CD4-positive, alpha-beta T cell treated with Interleukin-6 for 4 hours (primary cell): ENCODE measurements at places on chromosomes 7 and 10.

DNA sequence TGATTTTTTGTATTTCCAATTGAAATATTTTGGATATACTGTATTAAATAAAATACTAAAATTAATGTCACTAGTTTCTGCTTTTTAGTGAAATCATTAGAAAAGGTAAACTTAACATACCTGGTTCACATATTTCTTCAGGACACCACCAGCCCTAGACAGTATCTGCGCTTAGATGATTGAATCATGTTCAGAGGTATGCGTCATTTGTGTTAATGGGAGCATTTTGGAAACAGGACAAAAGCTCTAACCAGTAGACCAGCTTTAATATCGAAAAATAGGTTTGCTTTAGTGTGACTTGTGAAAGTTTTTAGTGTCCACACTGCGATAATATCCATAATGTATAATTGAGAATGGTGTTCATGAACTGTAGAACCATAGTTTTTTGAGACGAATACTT is 47.1 kb downstream of the DNAJB6 start:
- no peak for DNase-seq

DNA sequence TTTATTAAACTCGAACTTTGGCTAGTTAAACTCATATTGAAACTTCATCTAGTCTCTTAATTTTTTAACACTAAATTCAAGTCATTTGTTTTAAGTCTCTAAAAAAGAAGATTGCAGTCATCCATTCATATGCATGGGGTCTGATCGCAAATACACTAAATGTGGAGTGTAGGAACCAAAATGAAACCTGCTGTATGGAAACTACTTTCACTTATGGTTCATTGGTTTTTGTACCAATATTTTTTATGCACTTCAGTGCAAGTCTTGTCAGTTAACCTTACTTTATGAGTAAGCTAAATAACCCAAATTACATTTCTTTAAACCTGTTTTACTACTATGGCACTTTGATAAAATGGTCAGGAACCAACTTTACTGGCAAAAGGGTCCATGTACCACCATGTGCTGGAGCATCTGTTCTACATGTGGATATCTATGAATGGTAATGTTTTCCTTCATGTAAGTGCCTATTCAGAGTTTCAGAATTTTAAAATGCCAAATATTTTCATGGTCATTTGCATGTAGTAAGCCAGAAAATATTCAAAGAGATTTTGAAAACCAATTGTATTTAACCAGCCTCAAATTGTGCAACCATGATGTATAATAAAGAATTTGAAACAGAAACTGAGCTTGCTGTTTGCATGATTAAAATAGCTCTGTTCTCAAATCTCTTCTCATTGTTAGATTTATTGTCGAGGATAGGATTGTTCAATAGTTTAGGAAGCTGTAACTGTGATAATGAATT is 7.6 kb upstream of the SUPV3L1 start:
- no peak for DNase-seq

- DNase-seq: no peak
Observed at GRCh38 chr10:20986049-20986448, 88.9 kb upstream of the NEBL start.

- DNase-seq: no peak
Observed at GRCh38 chr10:111996103-111996502, 187.5 kb downstream of the GPAM start.

DNA sequence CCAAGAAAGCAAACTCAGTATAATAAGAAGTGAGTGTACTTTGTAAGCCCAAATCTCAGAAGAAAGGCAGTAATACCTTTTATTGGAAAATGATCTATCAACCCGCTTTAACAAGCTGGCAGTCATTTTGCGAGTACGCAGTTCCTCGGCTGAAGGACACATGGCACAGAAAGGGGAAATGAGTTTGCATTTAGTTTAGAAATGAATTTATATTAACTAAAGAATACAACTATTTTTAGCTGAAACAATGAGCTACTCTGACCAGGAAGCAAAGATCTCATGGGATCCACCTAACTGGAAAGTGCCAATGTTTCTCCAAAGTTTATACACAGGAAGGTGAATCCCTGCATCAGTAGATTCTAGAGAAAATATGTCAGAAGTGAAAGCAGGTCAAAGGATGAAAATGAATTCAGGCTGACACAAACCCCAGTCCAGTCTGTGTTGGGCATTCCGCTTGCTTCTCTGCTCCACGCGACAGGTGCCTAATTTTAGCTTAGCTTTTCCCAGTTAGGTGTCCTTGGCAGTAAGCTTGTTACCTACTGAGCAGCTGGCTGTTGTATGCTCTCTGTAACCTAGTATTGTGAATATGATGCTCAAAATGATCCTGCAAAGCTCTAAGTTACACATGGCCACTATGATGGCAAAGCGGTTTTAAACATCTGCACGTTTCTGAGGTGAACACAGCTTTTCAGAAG is 112.8 kb downstream of the LARP4B start:
- no peak for DNase-seq

DNA sequence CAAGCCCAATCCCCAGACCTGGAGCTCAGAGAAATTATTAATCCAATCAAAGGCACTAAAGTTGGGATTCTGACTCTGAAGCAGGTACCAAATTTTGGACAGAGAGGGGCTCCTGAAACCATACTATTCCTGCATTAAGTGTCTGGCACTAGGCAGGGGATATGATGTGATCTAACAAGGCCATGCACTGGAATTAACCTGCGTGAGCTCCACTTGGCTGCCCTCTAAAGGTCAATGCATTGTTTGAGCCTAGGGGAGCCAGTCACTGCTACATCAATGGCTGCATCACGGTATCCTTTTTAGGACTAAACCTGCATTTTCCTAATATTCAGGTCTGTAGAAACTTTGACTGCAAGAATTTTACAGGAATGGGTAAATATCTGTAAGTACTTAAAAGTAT is 42.1 kb downstream of the ST8SIA6 start:
- no peak for DNase-seq

- no peak for DNase-seq
Observed at GRCh38 chr7:83648464-83649241, at the start of gene SEMA3E. Gene SEMA3E, minus strand, starts transcription at chr7:83649139.

DNA sequence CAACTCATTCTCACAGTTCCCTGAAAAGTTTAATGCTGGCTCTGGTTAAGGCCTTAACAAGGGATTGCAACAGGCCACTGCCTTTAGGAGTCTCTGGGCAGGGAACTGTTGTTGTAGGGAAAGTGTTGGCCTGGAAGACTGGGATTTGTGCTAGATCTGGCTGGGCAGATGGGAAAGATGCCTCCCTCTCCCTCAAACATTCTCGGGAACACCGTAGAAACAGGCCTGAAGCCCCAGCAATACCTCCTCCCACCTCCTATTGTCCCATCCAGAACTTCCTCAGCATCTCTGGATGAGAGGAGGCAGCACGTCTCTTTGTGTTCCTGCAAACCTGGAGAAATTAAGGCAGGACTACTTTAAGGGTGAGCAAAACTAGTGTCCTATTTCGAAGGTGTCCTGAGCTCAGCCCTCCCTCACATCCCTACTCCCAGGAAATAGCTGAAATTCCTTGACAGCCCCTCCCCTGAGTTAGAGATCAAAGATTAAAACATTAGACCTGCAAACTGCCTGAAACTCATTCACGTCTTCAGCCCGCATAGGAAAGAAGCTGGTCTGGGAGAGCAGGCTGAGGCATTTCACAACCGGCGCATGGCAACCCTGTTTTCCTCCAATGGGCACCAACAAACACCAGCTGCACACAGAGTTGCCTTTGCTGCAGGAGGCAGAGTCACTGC is 10.9 kb upstream of the MAP3K8 start:
- no peak for DNase-seq

DNA sequence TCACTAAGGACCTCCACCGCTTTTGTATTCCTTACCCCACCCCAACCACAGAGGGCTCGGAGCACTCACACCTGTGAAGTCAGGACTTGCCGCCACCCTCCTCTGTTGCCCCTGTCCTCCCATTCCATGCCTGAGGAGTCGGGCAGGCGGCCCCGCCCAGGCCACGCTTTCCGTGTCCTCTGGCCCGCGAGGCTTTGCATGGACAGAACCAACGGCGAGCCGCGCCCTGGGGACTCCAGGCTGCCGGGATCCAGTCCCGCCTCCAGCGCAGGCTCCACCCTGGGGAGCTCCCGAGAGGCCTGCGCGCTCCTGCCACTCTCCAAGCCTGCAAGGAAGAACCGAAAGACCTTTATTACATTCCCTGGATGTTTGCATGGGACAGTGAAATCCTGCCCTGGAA is 366.4 kb upstream of the POM121L12 start:
- DNase-seq: no peak

GRCh38 chr10:34081347-34081743 is 733.8 kb downstream of the PARD3 start:
- no peak for DNase-seq

DNA sequence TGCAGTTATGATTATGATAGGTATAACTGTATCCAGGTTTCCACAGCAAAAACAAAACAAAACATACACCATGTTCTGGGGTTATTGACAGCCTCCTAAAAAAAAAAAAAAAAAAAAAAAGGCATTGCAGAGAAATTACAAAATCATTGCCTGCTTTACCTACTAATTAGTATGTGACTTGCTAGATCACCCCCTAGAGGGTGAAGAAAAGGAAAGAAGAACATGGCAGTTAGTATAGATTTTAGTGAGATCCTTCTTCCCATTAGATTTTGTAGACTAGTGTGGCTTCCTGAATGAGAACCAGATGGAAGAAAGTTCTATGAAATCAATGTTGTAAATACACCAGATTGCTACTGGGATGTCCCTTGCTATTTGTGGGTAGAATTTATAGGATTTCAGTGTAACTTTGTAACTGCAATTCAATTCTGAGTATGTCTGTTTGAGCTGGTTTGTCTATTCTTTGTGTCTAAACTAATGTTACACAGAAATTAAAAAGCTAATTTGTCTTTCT is 24.0 kb upstream of the AGBL3 start:
- DNase-seq: no peak

GRCh38 chr10:43061760-43062159 is 15.1 kb upstream of the RET start:
- DNase-seq: no peak

DNA sequence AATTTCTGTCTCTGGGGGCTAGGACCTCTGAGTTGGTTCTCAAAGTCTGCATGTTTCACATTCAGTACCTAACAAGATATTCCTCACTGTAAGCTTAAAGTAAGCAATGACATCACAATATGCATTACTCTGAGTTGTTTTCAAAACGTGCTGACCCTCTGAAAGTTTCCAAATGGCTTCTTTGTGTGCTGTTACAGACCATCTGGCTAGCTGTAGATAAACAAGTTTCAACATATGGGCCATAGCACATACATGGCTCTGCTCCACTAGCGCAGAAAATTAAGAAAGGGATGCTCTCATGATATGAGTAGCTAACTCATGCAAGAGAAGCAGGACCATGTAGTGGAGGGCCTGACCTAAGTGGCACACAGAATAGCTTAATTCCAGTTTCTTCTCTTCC is 119.0 kb downstream of the HTR7 start:
- DNase-seq: no peak

GRCh38 chr10:99487125-99487807 is 45.5 kb upstream of the NKX2-3 start:
- DNase-seq: no peak

- no peak for DNase-seq
Observed at GRCh38 chr7:593324-594115, 73.9 kb upstream of the PDGFA start.

GRCh38 chr7:157840914-157841772 is 504.3 kb downstream of the DNAJB6 start:
- no peak for DNase-seq

GRCh38 chr7:94244760-94245159 is 149.9 kb upstream of the COL1A2 start:
- no peak for DNase-seq

GRCh38 chr7:33351709-33352108 is 222.3 kb downstream of the BBS9 start:
- no peak for DNase-seq

GRCh38 chr10:103287992-103288391 is 11.1 kb downstream of the INA start:
- no peak for DNase-seq

DNA sequence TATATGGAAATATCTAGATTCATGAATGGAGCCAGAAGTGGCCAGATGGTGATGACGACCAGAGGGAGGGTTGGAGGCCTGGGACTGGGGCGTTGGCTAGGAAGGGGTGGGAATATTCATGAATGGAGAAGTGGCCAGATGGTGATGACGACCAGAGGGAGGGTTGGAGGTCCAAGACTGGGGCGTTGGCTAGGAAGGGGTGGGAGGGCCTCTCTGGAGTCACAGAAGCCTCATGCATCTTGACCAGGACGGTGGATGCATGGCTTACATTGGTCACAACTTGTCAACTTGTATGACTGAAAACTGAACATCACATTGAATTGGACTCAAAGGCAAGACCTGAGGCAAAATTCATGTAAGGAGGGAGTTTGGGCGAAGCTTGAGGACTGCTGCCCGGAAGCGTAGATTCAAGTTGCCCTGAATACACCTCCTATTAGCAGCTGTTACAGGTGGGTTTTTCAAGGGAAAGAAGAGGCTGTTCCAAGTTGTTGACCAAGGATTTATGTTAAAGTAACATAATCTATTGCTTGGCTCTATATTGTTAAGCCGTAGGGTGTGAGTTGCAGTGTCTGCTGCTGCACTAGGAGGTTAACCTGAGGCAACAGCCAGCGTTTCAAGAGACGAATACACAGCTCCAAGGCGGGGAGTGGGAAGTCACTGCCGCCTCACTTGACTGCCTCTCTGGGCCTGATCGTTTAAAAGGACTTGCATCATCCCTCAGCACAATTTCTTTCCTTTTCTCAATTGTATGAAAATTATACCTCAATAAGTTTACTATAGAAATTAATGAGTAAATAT is 55.1 kb upstream of the FAM20C start:
- DNase-seq: no peak

DNA sequence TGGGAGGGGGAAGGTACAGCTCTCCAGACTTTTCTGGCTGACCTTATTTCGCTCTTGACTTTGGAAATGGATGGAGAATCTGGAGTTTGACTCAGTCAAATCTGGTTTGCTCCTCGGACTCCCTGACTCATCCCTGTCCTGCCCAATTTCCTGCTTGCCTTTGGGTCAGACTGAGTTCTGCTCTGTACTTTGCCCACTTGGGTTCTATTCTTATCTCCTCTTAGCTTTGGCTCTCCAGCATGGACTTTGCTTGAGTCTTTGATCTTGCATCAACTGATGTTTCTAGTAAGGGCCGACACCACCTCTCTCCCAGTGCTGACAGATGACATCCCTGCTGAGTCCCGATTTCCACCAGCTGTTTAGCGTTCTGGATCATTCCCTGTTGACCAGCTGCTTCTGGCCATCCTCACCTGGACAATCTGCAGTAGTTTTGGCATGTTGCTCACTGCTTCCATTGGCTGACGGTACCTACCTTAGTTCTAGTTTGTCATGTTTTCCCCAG is 335.3 kb downstream of the SUGCT start:
- DNase-seq: no peak

- DNase-seq: no peak
Observed at GRCh38 chr10:123303581-123304337, 149.6 kb downstream of the BUB3 start.

DNA sequence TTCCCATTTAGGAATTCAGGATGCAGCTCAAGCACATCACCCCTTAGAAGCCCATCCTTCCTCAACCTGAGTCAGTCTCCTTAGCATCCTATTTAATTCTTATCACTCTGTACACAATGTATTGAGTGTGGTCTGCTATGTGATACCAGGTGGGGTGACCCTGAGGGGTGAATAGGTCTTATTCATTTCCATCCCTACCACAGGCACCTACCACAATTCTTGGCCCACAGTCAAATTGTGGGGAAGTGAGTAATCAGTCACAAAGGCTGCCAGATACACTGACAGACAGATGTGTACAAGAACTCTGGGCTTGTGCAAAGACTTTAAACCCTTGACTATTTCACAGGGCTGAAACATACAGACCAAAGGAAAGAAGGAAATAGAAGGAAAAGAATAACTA is 560.5 kb downstream of the PARD3 start:
- DNase-seq: no peak
